ENCODE measurements at places on chromosomes 2 and 18. TPM values are rescaled to one million over a fixed set of nuclear protein-coding genes. Genes with fewer than 3 reads are reported as not detected.
A peak's percentile ranks its signal among the peaks of the same experiment; 100 is the strongest.

GRCh38 chr2:102839668-102840388, 78.0 kb downstream of the TMEM182 start:
- ATAC-seq, result peak; percentile 64

DNA sequence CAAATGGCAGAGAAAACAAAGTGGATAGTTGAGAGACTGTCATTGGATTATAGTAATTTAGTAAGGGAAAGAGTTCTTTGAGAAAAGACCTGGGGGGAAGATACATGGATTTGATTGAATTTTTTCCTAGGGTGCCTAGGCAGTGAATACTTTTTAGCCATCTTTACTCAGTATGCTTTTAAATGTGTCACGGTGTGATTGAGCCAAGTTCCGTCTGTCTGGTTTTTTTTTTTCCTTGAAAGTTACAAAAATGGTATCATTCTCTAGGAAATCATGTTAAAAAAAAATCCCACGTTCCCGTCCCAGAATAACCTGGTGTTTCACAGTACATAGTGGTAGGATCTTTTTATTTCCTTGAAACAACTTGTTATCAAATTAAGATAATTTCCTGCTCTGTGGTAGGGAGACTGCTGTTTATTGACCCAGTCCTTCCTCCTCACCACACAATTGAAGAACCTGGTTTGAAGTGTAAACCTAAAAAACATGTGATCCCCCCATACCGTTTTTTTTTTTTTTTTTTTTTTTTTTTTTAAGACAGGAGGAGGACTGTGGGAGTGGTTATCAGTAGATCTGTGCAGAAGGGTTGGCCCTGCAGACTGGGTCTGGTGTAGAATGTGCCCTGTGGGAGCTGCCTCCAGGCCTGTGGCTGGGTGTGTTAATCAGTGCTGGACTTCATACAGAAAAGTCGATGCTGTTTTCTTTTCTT, 55.1 kb downstream of the DGKD start:
- no peak for ATAC-seq

GRCh38 chr2:57460396-57461276, 586.0 kb upstream of the VRK2 start:
- no peak for ATAC-seq

DNA sequence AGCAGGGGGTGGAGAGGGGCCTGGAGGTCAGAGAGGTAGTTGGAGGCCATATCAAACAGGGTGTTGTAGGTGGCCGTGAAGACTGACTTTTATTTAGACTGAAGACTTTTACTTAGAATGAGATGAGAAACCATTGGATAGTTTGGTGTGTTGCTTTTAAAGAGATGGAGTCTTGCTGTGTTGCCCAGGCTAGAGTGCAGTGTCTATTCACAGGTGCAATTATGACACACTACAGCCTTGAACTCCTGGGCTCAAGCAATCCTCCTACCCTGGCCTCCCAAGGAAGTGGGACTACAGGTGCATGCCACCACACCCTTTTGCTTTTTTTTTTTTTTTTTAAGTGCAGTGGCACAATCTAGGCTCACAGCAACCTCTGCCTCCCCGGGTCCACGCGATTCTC, 2.5 kb upstream of the LRPPRC start:
- no peak for ATAC-seq

DNA sequence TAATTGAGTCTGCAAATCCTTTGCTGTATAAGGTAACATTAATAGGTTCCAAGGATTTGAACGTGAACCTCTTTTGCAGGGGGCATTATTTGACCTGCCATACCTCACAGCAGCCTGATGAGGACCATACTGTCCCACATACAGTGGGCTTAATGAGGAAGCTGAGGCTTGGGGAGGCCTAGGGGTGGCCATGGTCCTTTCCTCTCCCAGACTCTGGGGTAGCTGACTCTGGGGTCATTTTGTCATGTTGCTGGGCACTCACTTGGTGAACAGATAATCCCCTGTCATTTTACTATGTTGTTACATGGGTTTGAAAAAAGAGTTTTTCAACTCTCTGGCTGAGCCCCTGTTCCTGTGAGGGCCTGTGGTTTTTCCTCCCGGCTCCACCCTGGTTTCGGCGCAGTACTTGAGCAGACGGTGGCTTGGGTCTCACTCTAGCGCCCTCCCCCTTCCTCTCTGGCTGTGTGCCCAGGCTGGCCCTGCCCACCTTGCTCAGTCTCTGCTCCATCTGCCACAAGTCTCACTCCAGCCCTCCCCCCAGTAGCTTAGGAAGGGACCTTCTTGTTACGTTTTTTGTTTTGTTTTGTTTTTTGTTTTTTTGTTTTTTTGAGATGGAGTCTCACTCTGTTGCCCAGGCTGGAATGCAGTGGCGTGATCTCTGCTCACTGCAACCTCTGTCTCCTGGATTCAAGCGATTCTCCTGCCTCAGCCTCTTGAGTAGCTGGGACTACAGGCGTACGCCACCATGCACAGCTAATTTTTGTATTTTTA, 21.0 kb downstream of the INPP4A start:
- peak; percentile 72 for ATAC-seq

DNA sequence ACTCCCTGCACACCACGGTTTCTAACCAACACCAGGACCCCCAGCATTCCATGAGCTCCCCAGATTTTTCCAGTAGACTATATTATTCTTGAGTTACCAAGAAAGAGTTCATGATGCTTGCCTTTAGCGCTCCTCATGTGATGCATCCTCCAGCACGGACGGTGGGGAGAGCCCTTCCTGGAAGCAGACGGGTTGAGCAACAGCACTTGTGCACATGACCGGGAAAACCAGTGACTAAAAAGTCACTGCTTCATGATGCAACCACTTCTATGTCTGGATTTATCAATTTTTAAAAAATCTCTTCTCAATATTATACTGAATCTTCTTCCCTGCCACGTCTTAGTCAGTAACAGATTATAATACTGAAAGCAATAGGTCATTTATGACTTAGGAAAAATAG, 20.4 kb upstream of the DOK6 start:
- ATAC-seq, result no peak

GRCh38 chr2:120846406-120847095, 110.9 kb downstream of the GLI2 start:
- ATAC-seq, result no peak

DNA sequence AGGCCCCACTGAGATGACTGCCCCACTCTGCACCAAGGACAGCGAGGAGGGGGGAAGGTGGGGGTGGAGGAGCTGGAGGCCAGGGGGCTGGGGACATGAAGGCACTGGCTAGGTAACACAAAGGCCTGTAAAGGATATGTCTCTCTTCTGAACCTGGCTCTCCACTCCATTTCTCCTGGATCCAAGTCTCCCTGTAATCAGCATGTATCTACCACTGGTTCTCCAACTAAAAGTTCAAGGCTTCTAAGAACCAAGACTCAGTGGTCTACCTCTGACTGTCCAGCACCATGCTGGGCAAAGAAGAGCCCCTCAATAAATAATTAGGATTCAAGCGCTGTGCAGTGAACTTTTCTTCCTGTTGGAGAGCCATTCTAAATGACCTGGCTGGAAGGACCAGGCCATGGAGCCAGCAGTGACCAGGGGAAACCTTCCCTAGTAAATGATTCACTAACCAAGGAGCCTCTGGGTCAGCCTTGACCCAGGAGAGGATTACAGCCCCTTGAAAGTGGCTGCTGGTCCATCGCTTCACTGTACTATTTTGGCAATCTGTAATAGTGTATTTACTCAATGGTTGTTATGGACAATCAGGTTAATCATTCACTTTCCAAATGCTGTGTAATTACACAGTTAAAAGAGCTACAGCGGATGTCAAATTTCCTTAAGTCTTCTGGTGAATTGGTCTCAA, 73.2 kb downstream of the BCL11A start:
- no peak for ATAC-seq

- ATAC-seq, result no peak
These were observed 3.5 kb upstream of the TUBB6 start for GRCh38 chr18:12304351-12305210.

DNA sequence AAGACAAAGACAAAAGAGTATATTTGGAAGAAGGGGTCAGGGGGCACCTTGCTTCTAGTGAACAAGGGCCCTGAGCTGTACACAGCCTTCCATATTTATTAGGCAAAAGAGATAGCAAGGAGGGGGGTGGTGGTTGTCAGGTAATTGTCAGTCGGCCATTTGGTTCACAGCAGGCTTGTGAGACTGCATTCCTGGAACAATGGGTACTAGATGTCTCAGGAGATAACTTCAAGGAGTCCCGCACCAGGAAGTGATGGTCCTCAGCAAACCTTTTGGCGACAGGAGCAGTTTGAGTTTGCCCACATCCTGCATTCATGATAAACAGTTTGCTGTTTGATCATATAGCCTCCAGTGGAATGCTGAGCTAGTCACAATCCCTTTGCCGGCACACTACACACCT, 376.4 kb upstream of the RAB12 start:
- no peak for ATAC-seq

DNA sequence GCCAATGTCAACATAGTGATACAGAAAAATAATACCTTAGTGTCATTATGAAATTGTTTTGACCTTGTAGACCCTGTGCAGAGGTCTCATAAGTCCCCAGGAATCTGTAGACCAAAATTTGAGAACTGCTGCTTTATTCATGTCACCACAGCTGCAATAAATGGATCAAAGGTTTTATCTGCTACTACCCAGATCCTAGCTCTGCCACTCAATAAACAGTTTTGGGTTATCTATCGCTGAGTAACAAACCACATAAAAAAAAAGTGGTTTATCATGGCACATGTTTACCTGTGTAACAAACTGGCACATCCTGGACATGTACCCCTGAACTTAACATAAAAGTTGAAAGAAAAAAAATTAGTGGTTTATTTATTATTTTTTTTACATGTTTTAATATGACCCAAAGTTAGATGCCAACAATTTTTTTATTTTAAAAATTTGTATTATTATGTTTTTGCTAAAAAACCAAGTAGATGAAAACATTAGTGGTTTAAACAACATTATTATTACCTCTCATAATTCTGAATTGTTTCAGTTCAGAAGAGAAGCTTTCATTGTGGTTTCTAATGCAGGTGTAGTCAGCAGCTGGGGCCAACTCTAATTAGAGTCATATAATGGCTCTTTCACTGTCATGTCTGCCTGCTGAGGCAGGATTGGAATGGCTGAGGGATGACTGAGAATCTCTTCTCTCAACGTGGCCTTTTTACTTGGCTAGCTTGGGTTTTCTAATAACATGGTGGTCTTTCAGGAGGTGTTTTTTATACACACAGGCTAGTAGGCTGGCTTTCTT, 103.3 kb upstream of the SLC38A11 start:
- ATAC-seq, result no peak

GRCh38 chr2:41958251-41958650, 89.6 kb upstream of the PKDCC start:
- ATAC-seq, result no peak

- ATAC-seq, result peak; percentile 73
These were observed 164.8 kb upstream of the ACVR2A start for GRCh38 chr2:147679955-147680531.

GRCh38 chr2:163155279-163155883, 316.8 kb upstream of the KCNH7 start:
- no peak for ATAC-seq

GRCh38 chr2:225465827-225466226, 66.3 kb downstream of the NYAP2 start:
- ATAC-seq, result peak; percentile 46

GRCh38 chr2:215364157-215365155, 52.6 kb downstream of the ATIC start:
- ATAC-seq, result no peak

GRCh38 chr2:85852937-85853498, 35.8 kb downstream of the ST3GAL5 start:
- ATAC-seq, result no peak

- no peak for ATAC-seq
These were observed 97.4 kb upstream of the ID2 start for GRCh38 chr2:8584174-8585066.

GRCh38 chr2:176533505-176534193, 264.4 kb downstream of the MTX2 start:
- no peak for ATAC-seq

DNA sequence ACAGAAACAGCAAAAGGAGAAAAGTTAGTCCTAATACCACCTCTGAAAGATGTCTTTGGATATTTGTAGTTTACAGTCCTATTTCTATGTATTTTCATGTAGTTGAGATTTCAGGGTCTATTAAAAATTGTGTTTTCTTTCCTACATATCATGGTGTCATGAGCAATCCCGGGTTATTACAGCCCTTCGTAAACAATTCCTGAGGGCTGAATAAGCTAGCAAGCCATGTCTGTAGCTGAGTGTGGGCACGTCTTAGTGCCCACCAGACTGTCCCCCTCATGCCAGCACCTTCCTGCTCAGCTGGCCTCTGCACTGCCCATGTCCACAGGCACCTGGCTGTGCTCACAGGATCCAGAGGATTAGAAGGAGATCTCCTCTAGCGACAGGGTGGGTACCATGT, 60.6 kb downstream of the CTIF start:
- ATAC-seq, result no peak

DNA sequence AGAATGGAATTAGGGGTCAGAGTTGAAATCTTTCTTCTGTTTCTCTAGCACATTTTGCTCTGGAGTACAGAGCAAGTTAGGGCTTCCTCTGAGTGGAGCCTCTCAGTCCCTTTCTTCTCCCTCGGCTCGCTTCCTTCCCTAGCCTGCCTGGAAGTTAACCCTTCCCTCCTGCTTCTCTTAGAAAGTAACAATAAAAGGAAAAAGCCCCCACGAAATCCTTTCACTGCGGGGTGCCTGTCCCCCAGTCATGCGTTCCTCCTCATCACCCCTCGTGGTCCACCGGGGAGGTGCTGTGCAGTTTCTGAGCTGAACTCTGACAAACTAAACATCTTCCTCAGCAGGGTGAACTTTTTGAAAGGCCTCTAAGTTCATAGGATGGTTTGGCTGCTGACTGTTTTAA, 2.0 kb downstream of the IGFBP2 start:
- ATAC-seq, result no peak

- no peak for ATAC-seq
These were observed 30.1 kb upstream of the GNAL start for GRCh38 chr18:11658989-11659388.

DNA sequence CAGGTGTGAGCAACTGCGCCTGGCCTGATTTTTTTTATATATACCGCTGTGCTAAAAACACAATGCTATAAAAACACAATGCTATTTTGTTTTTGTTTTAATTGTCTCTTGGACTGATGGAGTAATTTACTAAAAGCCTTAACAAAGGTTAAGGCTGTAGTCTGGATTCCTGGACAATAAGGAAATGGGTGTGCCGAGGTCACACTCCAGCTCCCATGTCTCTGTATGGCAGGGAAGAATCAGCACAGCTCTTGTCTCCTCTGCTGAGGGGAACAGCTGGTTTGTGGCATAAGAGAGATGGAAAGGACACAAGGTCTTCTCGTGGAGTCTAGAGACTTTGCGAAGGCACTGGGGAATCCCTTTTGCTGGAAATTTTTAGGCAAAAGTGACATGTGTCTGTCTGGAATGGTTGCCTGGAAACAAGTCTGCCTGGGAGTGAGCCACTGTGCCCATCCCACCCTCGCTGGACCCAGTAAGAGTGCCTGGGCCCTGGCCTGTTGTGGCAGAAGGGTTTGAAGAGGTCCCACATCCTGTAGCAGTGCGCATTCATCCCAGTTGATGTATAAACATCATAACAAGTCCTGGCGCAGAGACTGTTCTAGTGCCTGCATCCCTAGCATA, 73.1 kb downstream of the MAPK4 start:
- no peak for ATAC-seq

Gene WDR35
- 14.4 TPM for total RNA-seq

Gene OSGEPL1
- 15.9 TPM for total RNA-seq

Gene RNF125
- total RNA-seq, result 1.8 TPM

Gene CIB4
- total RNA-seq, result not detected

Gene PIK3C3
- 132 TPM for total RNA-seq

Gene BCL11A
- 19.6 TPM for total RNA-seq

Gene CKAP2L
- 9.3 TPM for total RNA-seq

Gene SLC9A4
- total RNA-seq, result 2.2 TPM

Gene C1GALT1C1L
- 4.3 TPM for total RNA-seq

Gene ERFE
- total RNA-seq, result 0.75 TPM

Gene ELMOD3
- total RNA-seq, result 14.2 TPM

Gene PLCD4
- total RNA-seq, result 13.7 TPM
